ENCODE measurements at places on chromosomes 2 and 18.

GRCh38 chr2:240013343-240013742, 11.8 kb downstream of the NDUFA10 start:
- DNase-seq, result no peak

- DNase-seq, result no peak
These were observed 13.3 kb downstream of the CTDP1 start for GRCh38 chr18:79692886-79693285.

- no peak for DNase-seq
These were observed 238.8 kb downstream of the PTPRM start for GRCh38 chr18:7805880-7806279.

DNA sequence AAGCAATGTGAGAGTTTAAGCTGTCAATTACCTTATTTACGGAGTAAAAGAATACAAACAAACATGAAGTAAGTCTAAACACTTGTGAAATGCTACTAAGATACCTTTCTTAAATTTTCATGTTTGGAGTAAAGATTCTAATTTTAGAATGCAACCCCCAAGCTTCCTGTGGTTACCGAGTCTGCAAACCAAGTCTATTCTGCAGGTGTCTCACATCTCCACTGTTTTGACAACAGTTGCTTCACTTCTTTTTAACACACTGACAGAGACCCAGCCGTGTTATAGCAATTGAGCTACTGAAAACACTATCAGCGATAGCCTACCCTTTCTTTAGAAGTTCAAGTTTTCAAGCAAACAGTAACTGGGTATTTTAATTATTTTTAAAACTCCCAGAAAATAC, 608.3 kb downstream of the ERBB4 start:
- no peak for DNase-seq

GRCh38 chr18:48476550-48476917, 62.3 kb upstream of the CTIF start:
- DNase-seq, result no peak

DNA sequence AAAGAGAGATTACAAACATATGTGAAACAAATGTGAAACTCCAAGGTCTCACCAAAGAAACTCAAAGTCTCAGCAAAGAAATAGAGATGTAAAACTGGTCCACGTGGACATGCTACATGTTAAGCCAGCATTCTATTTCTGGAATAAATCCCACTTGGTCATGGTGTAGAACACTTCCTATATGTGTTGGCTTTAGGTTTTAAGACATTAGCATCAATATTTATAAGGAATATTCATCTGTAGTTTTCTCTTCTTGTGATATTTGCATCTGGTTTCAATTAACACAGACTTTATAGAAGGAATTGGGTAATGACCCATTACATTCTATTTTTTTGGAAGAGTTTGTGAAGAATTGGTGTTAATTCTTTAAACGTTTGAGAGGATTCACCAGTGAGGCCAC, 133.1 kb downstream of the COPS8 start:
- no peak for DNase-seq
